ENCODE measurements at places on chromosomes 1 and 21. TPM values are rescaled to one million over a fixed set of nuclear protein-coding genes. Genes with fewer than 3 reads are reported as not detected.

Gene CD1D
- total RNA-seq = not detected

Gene SLC30A7
- 39.4 TPM for total RNA-seq

Gene PFKFB2
- 1.9 TPM for total RNA-seq

DNA sequence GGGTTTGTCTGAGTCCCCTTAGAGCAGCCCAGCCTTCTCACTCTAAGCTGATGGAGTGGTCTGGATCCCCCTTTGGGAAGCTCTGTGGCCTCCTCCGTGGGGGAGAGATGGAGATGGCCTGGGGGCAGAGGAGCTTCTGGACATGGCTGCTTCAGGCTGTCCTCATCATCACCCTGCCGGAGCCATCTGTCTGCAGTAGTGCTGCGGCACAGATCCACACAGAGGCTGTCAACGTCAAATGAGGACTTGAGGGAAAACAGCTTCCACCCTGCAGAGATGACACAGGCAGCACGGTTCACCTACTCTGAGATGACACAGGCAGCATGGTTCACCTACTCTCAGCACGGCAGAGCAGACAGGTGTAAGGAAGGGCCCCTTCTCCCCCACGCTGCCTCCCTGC lies 134.3 kb downstream of the IGSF21 start:
- no peak overlapping the region for H3K27ac ChIP-seq
- no peaks in the 10 kb centered on the region for H3K4me1 ChIP-seq
- H3K36me3 ChIP-seq = no peaks in the 10 kb centered on the region
- DNase-seq = no peak

DNA sequence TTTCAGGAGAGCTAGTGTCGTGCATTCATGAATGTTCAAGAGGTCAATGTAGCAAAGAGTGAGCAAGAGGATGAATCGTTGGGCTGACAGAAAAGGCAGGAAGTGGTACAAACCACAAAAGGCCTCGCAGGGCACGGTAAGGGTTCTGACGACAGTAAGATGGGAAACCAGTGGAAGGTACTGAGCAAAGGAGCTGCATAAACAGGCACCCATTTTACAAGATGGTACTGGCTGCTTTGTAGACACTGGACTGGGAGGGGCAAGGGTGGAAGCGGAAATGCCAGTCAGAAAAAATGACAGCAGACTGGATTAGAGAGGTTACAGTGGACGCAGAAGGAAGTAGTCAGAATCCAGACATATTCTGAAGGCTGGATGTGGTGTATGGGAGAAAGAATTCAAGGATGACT lies 123.5 kb downstream of the PTPN14 start:
- peak overlapping the region; percentile 62 for H3K4me3 ChIP-seq
- DNase-seq = peak; percentile 85
- peak overlapping the region; percentile 97 for H3K27ac ChIP-seq
- peaks cover 60% of the 10 kb centered on the region for H3K4me1 ChIP-seq
- H3K27me3 ChIP-seq = no peaks in the 10 kb centered on the region

- H3K4me1 ChIP-seq = peaks cover 29% of the 10 kb centered on the region
- H3K27me3 ChIP-seq = no peaks in the 10 kb centered on the region
- no peak overlapping the region for H3K27ac ChIP-seq
- peaks cover 86% of the 10 kb centered on the region for H3K36me3 ChIP-seq
Measured at GRCh38 chr21:33551664-33552063, 8.8 kb downstream of the SON start.

- H3K36me3 ChIP-seq = peaks cover 40% of the 10 kb centered on the region
- peak overlapping the region; percentile 38 for H3K27ac ChIP-seq
- peaks cover 36% of the 10 kb centered on the region for H3K4me1 ChIP-seq
- no peak overlapping the region for H3K4me3 ChIP-seq
- H3K27me3 ChIP-seq = no peaks in the 10 kb centered on the region
- no peak for DNase-seq
Measured at GRCh38 chr1:15882665-15883064, 35.2 kb downstream of the SPEN start.

- H3K4me3 ChIP-seq = no peak overlapping the region
- H3K27me3 ChIP-seq = peaks cover 3% of the 10 kb centered on the region
- no peak overlapping the region for H3K27ac ChIP-seq
- H3K4me1 ChIP-seq = peaks cover 12% of the 10 kb centered on the region
Measured at GRCh38 chr1:93740601-93741031, 59.0 kb upstream of the BCAR3 start.

DNA sequence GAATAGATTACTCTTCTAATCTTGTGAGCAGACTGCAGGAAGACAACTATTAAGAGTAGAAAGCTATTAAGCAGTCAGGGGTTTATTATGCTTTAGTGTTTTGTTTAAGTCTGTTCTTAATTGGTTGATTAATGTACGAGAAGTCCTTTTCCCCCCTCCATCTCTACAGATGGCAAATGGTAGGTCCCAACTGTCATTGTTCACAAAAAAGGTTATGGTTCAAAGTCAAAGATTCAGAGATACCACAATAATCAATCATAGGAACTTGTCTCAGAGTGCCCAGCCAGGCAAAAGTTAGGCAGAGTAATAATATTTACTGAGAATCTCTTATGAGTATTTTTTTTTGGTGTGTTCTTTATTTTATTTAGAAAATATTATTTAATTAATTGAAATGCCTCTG lies 26.8 kb downstream of the NFIA start:
- H3K27ac ChIP-seq = no peak overlapping the region
- DNase-seq = no peak
- H3K4me3 ChIP-seq = no peak overlapping the region
- no peaks in the 10 kb centered on the region for H3K4me1 ChIP-seq
- H3K36me3 ChIP-seq = no peaks in the 10 kb centered on the region

DNA sequence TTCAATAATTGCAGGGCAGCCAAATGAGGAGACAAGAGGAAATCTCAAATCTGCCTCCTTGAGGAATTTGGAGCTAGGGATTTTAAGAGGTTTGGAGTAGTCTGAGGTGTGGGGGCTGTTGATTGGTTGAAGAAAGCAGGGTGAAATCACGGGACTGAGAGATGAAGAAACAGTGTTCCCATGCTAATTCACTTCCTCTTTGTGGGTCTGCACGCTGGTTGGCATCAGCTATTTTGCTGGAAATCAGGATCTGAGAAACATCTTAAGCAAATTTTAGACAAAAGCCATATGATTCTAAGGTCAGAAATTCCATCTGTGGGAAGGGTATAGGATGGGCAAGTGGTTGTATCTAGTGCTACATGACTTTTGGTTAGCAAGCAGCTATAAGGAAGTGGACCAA lies 107.1 kb upstream of the PAXBP1 start:
- DNase-seq = no peak
- peaks cover 13% of the 10 kb centered on the region for H3K27me3 ChIP-seq
- H3K4me3 ChIP-seq = no peak overlapping the region
- no peaks in the 10 kb centered on the region for H3K4me1 ChIP-seq
- no peaks in the 10 kb centered on the region for H3K36me3 ChIP-seq
- no peak overlapping the region for H3K27ac ChIP-seq

- H3K4me3 ChIP-seq = no peak overlapping the region
- DNase-seq = no peak
- peaks cover 16% of the 10 kb centered on the region for H3K36me3 ChIP-seq
- no peaks in the 10 kb centered on the region for H3K4me1 ChIP-seq
- no peaks in the 10 kb centered on the region for H3K27me3 ChIP-seq
Measured at GRCh38 chr1:5937373-5937857, 54.8 kb downstream of the NPHP4 start.

DNA sequence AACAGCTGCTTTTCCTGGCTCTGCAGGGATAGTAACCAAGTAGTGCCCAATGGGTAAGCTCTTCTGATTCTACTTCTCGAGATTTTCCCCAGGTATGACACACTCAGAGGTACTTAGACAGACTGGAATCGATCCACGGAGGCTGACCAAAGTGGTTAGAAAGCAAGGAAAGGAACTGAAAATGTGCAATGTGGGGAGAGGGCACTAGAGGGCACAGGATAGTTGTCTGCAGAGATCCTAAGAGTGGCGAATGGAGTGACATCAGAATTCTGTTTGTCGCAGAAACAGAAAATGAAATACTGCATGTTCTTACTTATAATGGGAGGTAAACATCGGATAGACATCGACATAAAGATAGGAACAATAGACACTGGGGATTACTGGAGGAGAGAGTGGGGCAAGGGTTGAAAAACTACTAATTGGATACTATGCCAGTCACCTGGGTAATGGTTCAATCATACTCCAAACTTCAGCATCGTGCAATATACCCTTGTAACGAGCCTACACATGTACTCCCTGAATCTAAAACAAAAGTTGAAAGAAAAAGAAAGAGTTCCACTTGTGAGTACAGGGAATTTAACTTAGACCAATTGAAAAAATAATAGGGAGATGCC lies 23.3 kb downstream of the CYP2J2 start:
- H3K27me3 ChIP-seq = no peaks in the 10 kb centered on the region
- no peaks in the 10 kb centered on the region for H3K36me3 ChIP-seq
- H3K4me3 ChIP-seq = no peak overlapping the region
- no peak overlapping the region for H3K27ac ChIP-seq
- DNase-seq = no peak

DNA sequence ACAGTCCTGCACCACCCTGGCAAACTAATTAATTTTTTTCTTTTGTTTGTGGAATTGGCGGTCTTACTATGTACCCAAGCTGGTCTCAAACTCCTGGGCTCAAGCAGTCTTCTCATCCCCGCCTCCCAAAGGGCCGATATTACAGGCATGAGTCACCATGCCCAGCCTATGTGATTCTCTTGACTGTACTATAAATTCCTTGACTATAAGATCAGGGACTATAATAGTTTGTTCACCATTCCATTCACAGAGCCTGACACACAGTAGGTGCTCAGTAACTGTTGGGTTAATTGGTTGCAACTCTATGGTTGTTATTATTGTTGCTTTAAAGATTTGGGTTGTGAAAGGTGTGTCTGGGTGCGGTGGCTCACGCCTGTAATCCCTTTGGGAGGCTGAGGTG lies 17.2 kb downstream of the DAP3 start:
- H3K4me3 ChIP-seq = no peak overlapping the region
- H3K4me1 ChIP-seq = peaks cover 12% of the 10 kb centered on the region
- H3K27ac ChIP-seq = no peak overlapping the region
- H3K36me3 ChIP-seq = peaks cover 31% of the 10 kb centered on the region

DNA sequence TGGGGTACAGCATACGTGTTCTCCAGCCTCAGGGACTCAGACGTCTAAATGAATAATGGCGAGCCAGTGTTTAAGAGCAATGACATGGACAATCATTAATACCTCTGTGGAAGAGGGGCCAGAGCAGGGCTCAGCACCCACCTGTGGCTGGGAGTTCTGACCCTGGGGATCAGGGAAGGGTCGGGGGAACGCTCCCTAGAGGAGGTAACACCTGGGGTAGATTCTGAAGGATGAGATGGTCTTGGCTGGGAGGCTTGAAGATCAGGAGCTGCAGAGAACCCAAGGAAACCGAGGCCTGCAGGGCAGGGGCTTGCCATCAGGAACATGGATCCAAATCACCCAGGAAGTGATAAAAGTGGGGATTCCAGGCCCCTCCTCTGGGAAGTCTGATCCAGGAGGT lies 138.2 kb upstream of the RUNX3 start:
- H3K36me3 ChIP-seq = no peaks in the 10 kb centered on the region
- DNase-seq = no peak
- H3K4me3 ChIP-seq = no peak overlapping the region
- H3K27ac ChIP-seq = no peak overlapping the region

DNA sequence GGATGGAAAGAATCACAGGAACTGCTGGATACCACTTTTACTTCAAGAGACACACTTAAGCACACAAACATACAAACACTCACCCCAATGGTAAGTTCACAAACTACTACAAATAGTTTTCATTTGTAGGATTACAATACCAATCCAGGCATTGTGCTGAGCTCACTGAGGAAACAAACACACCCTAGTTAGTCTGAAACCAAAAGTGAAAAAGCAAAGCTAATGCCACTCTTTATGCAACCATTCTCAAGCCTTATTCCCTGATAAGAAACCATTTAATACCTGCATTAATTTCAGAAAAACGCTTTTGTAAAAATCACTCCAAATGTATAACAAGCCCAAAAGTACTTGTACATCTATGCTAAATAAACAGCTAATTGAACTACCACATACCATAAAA lies 38.3 kb downstream of the RNF115 start:
- no peak overlapping the region for H3K27ac ChIP-seq
- peaks cover 27% of the 10 kb centered on the region for H3K4me1 ChIP-seq
- peaks cover 45% of the 10 kb centered on the region for H3K36me3 ChIP-seq
- no peak for DNase-seq

DNA sequence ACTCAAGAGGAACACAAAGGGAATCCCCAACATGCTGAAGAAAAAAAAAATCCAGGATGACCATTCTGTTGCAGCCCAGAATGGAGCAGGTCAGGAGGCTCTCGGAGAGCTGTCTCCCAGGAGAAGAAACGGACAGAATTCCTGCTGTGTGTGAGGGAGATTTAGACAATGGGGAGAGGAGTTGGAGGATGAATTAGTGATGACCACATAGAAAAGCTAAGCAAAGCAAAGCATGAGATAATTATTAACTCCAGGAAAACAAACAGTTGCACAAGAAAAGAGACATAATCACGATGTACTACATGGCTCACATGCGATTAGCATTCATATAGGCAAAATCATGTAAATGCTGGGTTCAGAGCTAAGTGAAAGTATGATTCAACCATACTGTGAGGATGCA lies 61.1 kb upstream of the SMYD2 start:
- no peak for DNase-seq
- H3K36me3 ChIP-seq = no peaks in the 10 kb centered on the region
- H3K4me3 ChIP-seq = no peak overlapping the region
- H3K4me1 ChIP-seq = peaks cover 8% of the 10 kb centered on the region

DNA sequence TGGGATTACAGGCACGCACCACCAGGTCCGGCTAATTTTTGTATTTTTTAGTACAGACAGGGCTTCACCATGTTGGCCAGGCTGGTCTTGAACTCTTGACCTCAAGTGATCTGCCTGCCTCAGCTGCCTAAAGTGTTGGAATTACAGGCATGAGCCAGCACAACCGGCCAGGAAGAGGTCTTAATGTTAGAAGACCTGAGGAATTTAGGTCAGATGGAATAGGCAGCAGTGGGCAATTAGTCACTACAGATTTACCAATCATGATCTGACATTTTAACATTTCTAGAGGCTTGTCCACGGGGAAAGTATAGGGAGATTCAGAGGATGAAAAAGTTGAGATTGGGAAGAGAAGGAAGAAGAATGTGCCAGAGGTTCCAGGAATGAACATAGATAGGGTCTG lies 8.9 kb upstream of the APP start:
- H3K27ac ChIP-seq = no peak overlapping the region
- H3K36me3 ChIP-seq = no peaks in the 10 kb centered on the region
- peaks cover 8% of the 10 kb centered on the region for H3K27me3 ChIP-seq
- peaks cover 4% of the 10 kb centered on the region for H3K4me1 ChIP-seq
- no peak for DNase-seq
- H3K4me3 ChIP-seq = no peak overlapping the region
